ENCODE measurements at places on chromosomes 4 and X. TPM values are rescaled to one million over a fixed set of nuclear protein-coding genes. Genes with fewer than 3 reads are reported as not detected.
A peak's percentile ranks its signal among the peaks of the same experiment; 100 is the strongest.

DNA sequence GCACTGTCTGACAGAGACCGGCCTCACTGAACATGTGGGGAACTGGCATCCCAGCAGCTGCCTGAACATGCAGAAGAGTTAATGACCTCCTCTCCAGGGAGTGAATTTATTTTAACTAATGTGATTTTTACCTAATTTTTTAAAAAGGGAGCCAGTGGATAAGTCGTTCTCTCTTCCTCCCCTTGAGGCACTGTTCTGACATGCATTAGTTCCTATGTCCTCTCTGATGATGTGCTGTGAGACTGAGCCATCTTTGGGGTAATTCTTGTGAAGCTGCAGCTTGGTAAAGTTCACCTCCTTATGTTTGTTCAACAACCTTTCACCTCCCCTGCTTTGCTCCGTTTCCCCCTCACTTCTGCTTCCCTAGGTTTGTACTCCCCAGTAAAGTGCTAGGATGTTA, 139.7 kb downstream of the COL25A1 start:
- no peaks in the 10 kb centered on the region for H3K27me3 ChIP-seq
- no peaks in the 10 kb centered on the region for H3K36me3 ChIP-seq
- no peak overlapping the region for H3K27ac ChIP-seq
- H3K4me3 ChIP-seq, result no peak overlapping the region
- DNase-seq, result no peak

Gene TMLHE
- total RNA-seq, result 25.6 TPM

DNA sequence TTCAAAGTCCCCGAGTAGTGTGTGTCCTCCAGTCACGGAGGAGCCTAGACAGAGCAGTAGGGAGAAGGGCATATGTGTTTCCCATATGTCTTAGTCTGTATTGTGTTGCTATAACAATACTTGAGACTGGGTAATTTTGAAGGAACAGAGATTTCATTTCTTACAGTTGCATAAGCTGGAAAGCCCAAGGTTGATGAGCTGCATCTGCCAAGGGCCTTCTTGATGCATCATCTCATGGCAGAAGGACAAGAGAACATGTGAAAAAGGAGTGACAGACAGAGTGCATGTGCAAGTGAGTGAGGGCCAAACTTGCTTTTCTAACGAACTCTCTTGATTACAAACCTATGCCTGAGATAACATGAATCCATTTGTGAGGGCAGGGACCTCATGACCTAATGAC, 243.4 kb downstream of the ARHGAP10 start:
- H3K27ac ChIP-seq, result no peak overlapping the region
- no peaks in the 10 kb centered on the region for H3K4me1 ChIP-seq
- no peak for DNase-seq
- no peaks in the 10 kb centered on the region for H3K27me3 ChIP-seq
- no peak overlapping the region for H3K4me3 ChIP-seq

GRCh38 chrX:136205882-136206380, 45.3 kb downstream of the MAP7D3 start:
- H3K4me1 ChIP-seq, result no peaks in the 10 kb centered on the region
- no peak overlapping the region for H3K4me3 ChIP-seq

Gene HMGB2
- total RNA-seq, result 50.9 TPM

GRCh38 chrX:16488959-16489358, 161.0 kb upstream of the S100G start:
- no peak overlapping the region for H3K27ac ChIP-seq
- no peak for DNase-seq
- H3K27me3 ChIP-seq, result no peaks in the 10 kb centered on the region
- no peaks in the 10 kb centered on the region for H3K4me1 ChIP-seq
- H3K4me3 ChIP-seq, result no peak overlapping the region
- H3K36me3 ChIP-seq, result no peaks in the 10 kb centered on the region

Gene DMP1
- total RNA-seq, result not detected

DNA sequence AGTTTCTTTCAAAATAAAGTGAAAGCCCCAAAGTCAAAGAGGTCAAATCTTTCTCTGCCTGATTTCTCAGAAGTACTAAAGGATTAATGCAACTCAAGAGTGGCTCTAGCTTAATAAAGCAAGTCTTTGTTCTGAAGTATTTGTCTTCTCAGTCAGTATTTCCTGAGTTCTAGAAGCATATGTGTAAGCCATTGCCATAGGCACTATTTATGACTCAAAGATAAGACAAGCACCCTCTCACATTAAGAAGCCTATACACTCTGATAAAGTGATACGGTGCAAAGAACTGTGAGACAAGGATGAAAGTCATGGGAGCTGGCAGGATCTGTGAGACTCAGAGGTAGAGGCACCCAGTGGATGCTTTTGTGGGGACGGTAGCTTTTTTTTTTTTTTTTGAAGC, 60.9 kb downstream of the AASDH start:
- no peak overlapping the region for H3K27ac ChIP-seq
- H3K4me1 ChIP-seq, result no peaks in the 10 kb centered on the region
- no peak for DNase-seq

DNA sequence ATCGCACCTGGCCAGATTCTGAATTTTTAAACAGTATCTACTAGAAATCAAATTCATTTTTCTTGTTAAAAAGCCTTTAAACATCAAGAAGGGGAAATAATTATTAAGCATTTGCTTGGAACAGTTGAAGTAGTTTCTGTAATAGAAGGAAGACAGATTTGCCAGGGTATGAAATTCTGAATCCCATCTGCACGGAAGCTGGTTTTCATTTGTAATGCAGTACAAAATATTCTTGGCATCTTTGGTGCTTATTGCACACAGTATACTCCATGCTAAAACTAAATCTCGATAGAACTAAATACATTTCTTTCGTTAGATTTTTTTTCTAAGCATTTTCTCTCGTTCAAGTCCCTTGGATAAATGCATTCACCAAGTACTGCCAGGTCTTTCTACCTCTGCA, 25.3 kb downstream of the TRIM2 start:
- H3K4me1 ChIP-seq, result peaks cover under 1% of the 10 kb centered on the region
- no peak overlapping the region for H3K27ac ChIP-seq
- H3K36me3 ChIP-seq, result no peaks in the 10 kb centered on the region

- no peak overlapping the region for H3K27ac ChIP-seq
- H3K4me3 ChIP-seq, result no peak overlapping the region
- H3K36me3 ChIP-seq, result no peaks in the 10 kb centered on the region
- H3K27me3 ChIP-seq, result no peaks in the 10 kb centered on the region
- H3K4me1 ChIP-seq, result no peaks in the 10 kb centered on the region
Observed at GRCh38 chrX:28609917-28610613, 22.8 kb downstream of the IL1RAPL1 start.

GRCh38 chr4:124431653-124432192, 280.8 kb downstream of the ANKRD50 start:
- DNase-seq, result no peak
- H3K36me3 ChIP-seq, result no peaks in the 10 kb centered on the region
- H3K4me3 ChIP-seq, result no peak overlapping the region
- H3K4me1 ChIP-seq, result peaks cover 4% of the 10 kb centered on the region
- no peak overlapping the region for H3K27ac ChIP-seq

GRCh38 chr4:139824882-139825522, 159.4 kb downstream of the MGST2 start:
- H3K27me3 ChIP-seq, result no peaks in the 10 kb centered on the region
- H3K36me3 ChIP-seq, result no peaks in the 10 kb centered on the region
- H3K27ac ChIP-seq, result no peak overlapping the region

GRCh38 chrX:136797787-136798186, 17.1 kb upstream of the ARHGEF6 start:
- DNase-seq, result no peak
- no peak overlapping the region for H3K27ac ChIP-seq
- no peak overlapping the region for H3K4me3 ChIP-seq
- H3K4me1 ChIP-seq, result no peaks in the 10 kb centered on the region
- H3K36me3 ChIP-seq, result no peaks in the 10 kb centered on the region
- H3K27me3 ChIP-seq, result no peaks in the 10 kb centered on the region

DNA sequence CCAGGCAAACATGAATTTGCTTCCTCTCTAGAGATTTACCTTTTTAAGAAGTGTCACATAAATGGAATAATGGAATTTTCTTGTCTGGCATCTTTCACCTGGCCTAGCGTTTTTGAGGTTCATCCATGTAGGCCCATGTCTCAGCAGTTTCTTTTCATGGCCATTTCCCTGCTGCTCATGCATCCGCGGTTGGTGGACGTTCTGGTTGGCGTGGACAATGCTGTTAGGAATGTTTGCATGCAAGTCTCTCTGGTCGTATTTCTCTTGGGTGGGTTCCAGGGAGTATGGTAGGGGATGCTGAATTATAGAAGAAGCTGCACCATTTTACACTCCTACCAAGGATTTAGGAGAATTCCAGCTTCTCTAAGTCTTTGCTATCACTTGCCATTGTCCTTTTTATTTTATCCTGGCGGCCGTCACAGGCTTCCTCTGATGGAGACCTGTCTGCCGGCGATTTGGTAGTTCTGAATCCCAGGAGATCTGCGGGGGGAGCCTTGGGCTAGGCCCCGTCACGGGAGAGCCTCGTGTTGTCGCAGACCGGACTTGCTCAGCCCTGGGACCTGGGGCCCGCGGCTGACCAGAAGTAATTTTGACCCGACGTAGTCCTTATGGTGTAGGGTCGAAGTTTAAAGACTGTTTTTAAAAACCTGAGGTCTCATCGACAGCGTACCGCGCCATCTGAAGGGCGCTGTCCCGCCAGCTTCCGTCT, 56.9 kb upstream of the TADA2B start:
- no peaks in the 10 kb centered on the region for H3K27me3 ChIP-seq
- peaks cover 34% of the 10 kb centered on the region for H3K4me1 ChIP-seq
- DNase-seq, result peak; percentile 57

Gene NSUN7
- 8.0 TPM for total RNA-seq

Gene TIMP1
- total RNA-seq, result 671 TPM

Data from hepatocyte (in vitro differentiated cells).